Endodermal cell (in vitro differentiated cells): ENCODE measurements at places on chromosomes 5 and 9. TPM values are rescaled to one million over a fixed set of nuclear protein-coding genes. Genes with fewer than 3 reads are reported as not detected.

DNA sequence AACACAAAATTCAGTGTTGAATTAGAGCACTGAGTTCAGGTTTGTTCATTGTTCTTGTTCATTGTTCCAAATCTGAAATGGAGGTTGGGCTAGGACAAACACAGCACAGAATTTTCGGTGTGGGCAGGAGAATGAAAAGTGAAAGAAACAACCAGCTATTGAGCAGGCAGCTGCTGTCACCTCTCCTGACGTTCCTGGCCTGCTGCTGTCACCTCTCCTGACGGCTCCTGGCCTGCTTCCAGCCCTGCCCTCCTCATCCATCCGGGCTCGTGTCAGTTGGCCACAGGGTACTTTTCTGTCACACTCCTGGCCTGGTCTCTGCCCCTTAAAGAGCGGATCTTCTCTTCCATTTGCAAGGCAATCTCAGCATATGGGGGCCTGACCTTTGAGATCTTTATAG lies 45.2 kb upstream of the CKMT2 start:
- no peak for DNase-seq

DNA sequence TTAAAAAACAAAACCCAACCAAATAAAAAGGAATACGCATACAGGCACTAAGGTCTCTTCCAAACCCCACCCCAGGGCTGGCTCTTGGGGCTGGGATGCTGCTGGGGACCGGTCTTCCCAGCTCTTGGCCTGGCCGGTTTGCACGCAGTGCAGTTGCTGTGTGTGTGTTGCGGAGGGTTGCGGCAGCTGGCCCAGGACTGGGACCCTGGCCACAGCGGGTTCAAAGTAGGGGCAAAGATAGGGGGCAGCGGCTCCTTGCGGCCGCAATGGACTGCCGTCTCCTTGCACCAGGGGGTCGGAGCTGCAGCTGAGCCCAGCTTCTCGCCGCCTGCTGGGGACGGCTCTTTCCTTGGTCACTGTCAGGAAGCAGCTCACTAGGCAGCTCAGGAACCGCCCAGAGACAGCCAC lies 5.0 kb downstream of the DMRT3 start:
- DNase-seq, result peak; percentile 78

GRCh38 chr5:78056901-78057514 lies 237.5 kb downstream of the AP3B1 start:
- DNase-seq, result no peak

DNA sequence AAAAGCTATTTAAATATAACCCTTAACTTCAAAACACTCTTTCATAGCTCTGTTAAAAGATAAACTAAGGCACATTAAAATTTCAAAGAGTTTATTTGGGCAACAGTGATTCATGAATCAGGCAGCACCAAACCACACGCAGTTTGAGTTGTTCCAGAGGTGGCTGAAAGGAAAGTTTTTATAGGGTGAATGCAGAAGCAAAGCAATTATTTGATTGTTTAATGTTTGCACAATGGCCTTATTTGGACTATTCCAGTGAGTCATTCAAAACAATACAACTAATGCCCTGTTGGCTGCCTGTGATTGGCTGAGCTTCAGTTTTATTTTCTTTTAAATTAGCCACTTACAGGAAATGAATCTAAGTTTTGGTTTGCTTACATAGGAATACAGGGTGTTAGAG lies 125.3 kb downstream of the CEP120 start:
- no peak for DNase-seq

DNA sequence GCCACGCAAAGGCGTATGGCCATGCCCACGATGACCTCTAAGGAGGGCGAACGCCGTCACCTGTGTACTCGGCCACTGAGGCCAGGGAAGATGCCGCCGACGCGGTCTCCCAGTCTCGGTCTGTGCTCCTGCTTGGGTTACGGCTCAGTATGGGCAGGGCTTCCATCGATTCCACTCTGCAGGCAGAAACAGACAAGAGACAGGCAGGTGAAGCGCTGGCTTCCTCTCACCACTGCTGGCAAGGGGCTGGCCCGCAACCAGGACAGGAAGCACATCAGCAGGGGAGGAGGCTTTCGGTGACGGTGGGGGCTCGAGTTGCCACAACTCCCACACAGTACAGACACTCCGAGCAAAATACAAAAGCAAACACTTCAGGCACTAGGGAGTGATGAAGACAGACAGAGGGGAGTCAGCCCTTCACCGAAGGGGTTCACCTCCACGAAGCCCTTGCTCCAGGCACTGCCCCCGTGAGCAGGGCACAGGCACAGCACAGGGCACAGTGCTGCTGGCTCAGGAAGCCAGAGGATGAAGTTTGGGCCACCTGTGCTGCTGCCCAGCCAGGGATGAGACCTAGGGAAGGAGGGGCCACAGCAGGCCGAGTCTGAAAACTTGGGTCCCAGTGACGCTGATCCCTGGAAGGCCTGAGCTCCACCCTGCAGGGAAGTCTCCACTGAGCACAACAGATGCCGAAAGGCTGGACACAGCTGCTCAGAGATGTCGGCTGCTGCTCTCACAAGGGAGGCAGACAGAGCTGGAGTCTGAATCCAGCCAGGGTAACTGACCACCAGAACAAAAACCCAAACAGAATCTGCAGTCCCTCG lies 91.3 kb downstream of the CAMSAP1 start:
- DNase-seq, result peak; percentile 43

- DNase-seq, result no peak
Observed at GRCh38 chr9:127880143-127880542, 2.7 kb upstream of the AK1 start.

DNA sequence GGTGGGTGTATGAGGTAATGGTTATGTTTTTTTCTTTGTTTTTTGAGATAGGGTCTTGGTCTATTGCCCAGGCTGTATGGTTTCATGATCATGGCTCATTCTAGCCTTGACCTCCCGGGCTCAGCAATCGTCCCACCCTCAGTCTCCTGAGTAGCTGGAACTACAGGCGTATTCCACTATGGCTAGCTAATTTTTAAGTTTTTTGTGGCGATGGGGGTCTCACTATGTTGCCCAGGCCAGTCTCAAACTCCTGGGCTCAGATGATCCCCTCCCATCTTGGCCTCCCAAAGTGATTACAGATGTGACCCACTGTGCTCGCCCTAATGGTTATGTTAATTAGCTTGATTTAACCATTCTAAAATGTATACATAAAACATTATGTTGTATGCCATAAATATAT lies 5.6 kb downstream of the CNTLN start:
- DNase-seq, result no peak

GRCh38 chr9:99051851-99052250 lies 53.1 kb upstream of the TGFBR1 start:
- no peak for DNase-seq

GRCh38 chr9:77820293-77820954 lies 172.3 kb upstream of the GNA14 start:
- no peak for DNase-seq

GRCh38 chr5:170721681-170722080 lies 61.8 kb upstream of the GABRP start:
- no peak for DNase-seq

- peak; percentile 21 for DNase-seq
Observed at GRCh38 chr5:171810227-171810626, 24.6 kb downstream of the SMIM23 start.

DNA sequence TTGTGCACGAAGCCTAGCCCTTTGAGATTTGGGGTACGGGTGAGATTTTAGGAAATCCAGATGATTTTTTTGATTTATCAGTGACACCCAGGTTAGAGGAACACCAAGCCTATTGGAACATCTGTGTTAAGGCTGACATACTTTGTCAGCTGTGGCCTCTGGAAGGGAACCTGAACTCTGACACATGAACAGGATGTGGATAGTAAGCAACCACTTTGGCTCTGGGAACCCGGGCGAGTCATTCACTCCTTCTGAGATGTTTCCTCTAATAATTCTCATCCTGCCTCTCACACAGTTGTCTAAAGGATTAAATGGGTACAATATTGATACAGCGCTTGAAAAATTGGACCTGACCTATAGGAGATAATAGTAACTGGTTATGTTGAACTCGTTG lies 67.8 kb downstream of the FGF1 start:
- DNase-seq, result no peak

DNA sequence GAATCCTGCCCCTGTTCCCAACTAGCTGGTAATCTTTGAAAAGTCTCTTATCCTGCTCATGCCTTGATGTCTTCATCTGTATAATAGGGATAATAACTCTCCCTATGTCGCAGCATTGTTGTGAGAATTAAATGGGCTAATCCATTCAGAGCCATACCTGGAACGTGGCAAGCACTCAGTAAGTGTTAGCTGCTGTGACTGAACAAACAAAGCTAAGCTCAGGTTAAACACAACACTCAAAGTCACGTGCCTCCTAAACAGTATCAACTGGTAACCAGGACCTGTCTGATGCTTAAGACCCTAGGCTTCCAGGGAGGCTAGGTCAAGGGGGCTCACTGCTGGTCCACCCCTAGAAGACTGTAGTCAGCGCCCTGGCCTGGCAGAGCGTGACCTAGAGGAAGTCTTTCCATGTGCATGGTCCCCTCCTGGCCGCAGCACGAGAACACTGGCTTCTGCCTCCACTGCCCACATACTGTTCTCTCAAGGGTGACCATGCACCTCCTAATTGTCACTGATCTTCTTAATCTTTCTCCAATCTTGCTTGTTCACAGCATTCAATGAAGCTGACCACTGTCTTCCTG lies 211.1 kb downstream of the TTLL11 start:
- DNase-seq, result no peak

- no peak for DNase-seq
Observed at GRCh38 chr5:139481580-139482049, 943 bp downstream of the STING1 start.

DNA sequence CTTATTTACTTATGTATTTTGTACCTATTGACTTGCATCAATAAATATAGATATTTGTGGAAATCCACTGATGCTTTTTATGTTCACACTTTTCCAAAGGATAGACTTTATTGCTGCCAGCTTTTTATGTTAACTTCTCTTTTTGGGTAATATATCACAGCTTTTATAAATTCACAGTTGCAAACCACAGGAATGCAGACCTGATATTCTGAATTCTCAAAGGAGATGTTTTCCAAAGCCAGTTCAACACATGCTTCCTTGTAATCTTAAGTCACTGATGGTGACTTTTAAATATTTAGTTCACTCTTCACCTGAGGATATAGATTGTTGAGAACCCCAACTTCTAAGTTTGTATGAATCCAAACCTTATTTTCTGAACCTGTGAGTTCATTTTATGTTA lies 223.4 kb upstream of the PRR16 start:
- DNase-seq, result no peak

DNA sequence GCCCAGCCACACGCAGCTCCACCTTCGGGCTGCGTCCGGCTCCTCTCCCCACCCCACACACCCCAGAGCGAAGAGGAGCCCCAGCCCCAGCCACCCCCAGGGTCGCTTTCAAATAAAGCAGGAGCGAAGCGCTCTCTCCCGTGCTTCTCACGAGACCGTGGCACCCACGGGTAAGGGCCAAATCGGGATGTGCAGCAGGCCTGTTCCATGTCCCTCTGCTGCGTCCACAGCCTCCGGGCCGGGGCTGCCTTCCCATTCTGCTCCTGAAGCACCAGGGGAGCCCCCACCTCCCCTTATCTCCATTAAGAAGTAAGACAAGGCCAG lies 59.8 kb downstream of the KCNT1 start:
- DNase-seq, result no peak

DNA sequence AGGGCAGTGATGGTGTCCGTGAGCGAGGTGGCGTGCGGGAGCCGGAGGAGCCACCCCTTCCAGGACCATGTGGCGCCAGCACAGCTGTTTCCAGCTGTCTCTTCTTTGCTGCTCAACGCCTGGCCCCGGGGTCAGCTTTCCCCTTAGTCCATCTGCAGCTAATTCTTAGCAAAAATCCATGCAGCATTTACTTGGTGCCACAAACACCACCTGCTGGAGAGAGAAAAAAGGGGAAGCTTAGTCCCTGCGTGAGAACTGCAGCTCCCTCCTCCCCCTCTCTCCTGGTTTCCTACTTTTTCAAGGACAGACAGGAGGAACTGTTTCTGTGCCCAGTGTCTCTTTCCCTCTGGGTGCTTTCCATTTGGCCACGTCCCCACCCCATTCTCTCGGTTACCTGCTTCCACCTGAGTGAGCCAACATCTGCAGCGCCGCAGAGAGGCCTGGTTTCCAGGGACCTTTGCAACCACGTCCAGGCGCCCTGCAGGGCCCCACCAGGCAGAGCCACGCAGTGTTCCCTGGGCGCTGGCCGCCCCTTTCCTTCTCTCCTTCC lies 3.4 kb downstream of the SLC6A19 start:
- DNase-seq, result peak; percentile 78

DNA sequence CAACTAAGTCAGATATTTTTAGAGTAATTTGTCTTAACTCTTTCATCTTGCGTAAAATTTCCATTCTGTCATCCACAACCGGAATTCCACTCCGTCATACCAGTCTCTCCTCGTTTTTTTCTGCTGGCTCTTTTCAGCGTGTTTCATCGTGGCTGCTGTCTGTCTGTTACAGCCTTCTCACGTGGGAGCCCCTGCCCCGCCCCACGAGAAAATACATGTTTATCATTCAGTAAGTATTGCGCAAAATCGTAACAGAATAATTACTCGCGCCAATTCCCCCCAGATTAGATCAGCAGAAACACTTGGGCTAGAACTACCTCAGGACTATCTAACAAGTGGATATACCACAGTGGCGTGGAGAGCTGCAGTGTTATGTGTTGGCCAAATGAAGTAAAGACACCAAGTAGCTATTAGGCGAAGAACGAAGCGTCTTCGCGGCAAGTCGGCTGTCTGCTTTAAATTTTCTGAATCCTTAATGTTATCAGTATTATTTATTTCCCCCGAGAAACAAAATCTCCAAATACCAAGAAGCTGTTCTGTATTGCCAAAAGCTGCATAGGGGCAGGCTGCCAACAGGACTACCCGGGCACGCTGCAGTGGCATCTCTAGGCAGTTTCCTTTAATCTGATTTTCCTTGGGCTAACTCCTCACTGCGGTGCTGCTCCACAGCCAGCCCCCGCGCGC lies 566 bp upstream of the FOCAD start:
- no peak for DNase-seq

- no peak for DNase-seq
Observed at GRCh38 chr5:153630546-153630945, 140.1 kb downstream of the GRIA1 start.

DNA sequence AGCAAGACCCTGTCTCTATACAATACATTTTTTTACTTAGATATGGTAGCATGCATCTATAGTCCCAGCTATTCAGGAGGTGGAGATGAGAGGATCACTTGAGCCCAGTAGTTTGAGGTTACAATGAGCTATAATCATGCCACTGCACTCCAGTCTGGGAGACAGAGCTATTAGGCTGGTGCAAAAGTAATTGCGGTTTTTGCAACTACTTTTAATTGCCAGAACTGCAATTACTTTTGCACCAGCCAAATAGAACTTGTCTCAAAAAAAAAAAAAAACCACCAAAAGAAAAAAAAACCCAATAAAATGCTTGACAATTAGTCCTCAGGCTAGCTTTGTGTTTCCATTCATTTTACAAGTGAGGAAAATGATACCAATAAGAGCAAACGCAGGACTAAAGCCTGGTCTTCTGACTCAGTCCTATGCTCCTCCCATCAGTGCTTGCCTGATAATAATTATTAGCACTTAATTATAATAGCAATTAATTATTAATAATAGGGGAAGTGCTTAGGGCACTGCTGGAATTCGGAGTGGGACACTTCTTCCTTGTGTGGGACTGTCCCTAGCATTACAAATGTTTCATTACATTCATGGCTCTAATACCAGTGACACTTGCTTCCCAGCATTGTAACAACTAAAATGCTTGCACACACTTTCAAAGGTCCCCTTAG lies 73.1 kb upstream of the TAF1L start:
- no peak for DNase-seq

C9orf50 gene
- total RNA-seq, result not detected in 3 replicates

CMYA5 gene
- 0.50 to 2.6 TPM (median 0.69 TPM) in 3 replicates for total RNA-seq

SRA1 gene
- 40.5 TPM in 2 replicates for total RNA-seq

FREM1 gene
- 8.4 to 36.2 TPM (median 8.6 TPM) in 3 replicates for total RNA-seq

IFNA13 gene
- not detected in 2 replicates for total RNA-seq

MORN5 gene
- not detected in 3 replicates for total RNA-seq

SAP30L gene
- total RNA-seq, result 26.3 and 27.7 TPM in 2 replicates

PDE6A gene
- total RNA-seq, result 0.07 to 0.15 TPM (median 0.09 TPM) in 3 replicates

CKMT2 gene
- 1.6 and 2.3 TPM in 2 replicates for total RNA-seq

IRX2 gene
- 2.8 to 4.2 TPM (median 3.9 TPM) in 3 replicates for total RNA-seq

CDX1 gene
- total RNA-seq, result not detected in 3 replicates
